ENCODE measurements at places on chromosomes 1 and 21.

GRCh38 chr1:170520601-170521000 lies 11.4 kb upstream of the GORAB start:
- DNase-seq: no peak

DNA sequence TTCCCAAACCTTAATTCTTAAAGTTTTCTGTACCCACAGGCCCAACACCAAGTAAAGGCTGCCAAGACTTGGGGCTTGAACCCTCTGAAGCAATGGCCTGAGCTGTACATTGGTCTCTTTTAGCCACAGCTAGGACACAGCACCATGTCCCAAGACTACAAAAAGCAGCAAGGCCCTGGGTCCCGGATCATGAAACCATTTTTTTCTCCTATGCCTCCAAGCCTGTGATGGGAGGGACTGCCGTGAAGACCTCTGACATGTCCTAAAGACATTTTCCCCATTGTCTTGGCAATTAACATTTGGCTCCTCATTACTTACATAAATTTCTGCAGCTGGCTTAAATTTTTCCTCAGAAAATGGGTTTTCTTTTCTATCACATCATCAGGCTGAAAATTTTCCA lies 30.9 kb downstream of the ZNF670 start:
- no peak for DNase-seq

- DNase-seq: no peak
Observed at GRCh38 chr1:88867743-88868521, 23.4 kb downstream of the GTF2B start.

DNA sequence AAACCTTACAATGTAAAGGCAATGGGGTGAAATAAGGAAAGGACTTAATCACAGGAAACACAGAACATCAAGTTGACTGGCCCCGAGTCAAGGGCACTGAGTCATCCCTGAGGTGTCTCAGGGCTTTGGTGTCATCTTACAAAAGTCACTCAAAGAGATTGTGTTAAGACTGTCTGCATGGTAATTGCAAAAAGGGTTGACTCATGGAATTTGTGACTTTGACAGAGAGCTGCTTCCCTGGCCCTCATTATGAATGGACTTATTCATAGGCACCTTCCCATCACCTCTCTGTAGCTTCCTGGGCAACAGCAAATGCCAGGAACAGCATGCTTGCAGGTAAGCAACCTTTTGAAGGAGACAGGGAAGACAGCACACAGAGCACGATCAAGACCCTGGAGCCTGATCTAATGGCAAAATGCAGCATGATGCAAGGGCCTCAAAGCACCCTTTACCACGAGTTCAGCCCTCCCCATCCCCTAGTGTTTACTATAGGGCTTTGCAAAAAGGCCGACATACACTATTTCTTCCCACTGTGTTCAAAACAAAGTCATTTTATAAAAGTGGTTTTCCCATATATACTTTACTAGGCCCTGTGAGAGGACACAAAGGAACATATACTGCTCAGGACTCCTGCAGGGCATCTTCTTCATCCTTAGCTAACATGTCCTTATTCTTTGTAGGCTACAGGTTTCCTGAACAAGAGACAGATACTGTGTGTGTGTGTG lies 17.1 kb downstream of the ZP4 start:
- DNase-seq: peak; percentile 47
